ELR (cell line): ENCODE measurements at places on chromosomes 11 and 22.

DNA sequence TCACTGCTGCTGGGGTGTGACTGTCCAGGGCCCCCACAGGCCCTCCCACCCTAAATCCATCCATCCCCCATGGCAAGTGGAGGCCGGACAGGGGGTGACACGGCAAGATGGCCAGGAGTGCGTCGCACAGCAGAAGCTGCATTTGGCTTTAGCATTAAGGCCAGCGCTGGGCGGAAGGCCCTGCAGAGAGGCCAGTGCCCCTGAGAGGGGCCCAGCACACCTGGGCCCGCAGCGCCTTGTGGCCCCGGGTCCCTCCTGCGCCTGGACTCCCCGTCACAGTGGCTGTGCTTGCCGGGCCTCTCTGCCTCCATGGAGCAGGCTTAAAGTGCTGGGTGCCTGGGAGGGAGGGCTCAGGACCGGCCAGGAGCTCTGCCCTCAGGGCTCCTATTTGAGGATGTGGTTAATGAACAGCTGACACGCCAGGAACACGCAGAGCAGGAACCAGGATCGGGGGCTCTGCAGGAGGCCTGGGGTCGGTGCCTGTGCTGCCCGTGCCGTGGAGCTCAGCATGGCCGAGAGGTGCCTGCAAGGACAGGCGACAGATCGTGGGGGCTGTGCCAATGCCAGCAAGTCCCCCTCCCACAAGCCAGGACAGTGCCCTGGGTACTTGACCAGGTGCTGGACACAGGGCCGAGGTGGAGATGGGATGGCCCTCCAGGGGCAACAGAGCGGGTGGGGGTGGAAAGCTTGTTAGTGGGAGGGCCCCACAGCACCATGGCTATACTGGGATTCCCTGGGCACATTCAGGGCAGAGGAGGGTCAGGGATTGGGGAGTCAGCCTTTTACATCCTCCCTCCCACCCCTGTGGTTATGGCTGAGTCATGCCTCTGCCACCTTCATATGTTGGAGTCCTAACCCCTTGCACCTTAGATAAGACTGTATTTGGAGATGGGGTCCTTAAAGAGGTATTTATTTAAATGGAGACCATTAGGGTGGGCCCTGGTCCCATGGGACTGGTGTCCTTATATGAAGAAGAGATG lies 30.9 kb upstream of the CARS1 start:
- DNase-seq, result peak; percentile 75

DNA sequence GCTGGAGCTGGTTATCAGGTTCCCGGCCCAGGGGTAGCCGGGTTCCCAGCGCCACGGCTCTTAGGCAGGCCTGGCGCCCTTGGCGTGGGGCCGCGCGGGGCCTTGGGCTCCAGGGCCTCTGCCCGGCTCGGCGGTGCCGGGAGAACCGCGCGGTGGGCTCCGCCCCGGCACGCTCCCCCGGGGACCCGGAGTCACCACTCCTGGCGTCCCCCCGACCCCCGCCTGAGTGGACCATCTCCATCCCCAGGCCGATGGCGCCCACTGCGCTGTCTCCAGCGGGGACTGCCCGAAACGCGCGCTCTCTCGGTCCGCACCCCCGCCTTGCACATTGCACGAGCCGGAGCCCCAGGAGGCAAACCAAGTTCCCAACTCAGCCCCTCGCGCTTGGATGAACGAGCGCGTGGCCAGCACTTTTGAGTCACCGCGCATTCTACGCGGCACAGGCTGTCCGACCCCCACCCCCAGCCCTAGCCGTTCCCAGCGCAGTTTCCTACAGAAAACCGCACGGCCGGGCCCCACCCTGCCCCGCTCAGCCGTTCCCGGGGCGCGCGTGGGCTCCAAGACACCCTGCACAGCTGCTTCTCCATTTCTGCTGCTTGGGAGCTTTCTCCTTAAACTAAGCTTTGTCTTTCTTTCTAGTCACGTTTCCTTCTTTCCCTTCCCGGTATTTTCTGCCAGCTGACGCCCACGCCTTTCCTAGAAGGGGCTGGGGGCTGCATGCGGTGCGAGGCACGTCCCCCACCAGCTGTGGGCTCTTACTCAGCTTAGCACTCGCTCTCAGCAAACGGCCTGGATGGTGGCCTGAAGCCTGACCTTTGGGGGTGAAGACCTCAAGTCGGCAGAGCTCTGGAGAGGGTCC lies 650 bp upstream of the CHID1 start:
- peak; percentile 79 for DNase-seq

- DNase-seq, result no peak
These were observed 7.3 kb upstream of the SPINDOC start for GRCh38 chr11:63805844-63806415.

DNA sequence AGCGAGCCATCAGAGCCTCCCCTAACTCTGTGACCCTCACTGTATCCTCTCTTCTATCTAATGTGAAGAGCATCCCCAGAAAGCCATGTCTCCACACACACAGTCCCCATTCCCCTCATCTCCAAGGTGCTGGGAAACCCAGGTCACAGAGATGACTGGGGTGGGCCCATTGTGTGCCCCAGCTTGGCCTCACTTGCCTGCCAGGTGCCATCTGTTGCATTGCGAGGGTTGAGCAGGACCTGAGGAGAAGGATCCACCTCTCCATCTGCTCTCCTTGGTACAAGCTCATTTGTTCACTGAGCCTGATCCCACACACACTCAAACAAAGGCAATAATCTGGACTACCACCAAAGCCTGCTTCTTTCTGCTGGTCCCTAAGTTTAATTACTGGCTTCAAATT lies 118.8 kb downstream of the SPATA19 start:
- no peak for DNase-seq

DNA sequence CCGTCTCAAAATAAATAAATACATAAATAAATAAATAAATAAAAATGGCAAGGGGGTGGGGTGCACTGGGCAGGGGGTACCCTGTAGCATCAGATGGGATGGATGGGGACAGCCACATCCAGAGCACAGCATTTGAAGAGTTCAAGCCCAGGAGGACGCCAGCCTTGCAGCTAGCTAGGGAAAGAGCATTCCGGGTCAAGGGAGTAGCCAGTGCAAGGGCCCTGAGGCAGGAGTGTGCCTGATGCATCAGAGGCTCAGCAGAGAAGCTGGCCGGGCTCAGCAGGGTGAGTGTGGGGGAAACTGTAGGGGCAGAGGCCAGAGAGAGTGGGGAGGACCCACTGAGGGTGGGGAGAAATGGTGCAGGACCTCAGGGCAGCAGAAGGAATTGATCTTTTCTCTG lies 23.7 kb upstream of the CCND1 start:
- no peak for DNase-seq

- peak; percentile 55 for DNase-seq
These were observed 125.1 kb downstream of the TIMP3 start for GRCh38 chr22:32926600-32926999.

DNA sequence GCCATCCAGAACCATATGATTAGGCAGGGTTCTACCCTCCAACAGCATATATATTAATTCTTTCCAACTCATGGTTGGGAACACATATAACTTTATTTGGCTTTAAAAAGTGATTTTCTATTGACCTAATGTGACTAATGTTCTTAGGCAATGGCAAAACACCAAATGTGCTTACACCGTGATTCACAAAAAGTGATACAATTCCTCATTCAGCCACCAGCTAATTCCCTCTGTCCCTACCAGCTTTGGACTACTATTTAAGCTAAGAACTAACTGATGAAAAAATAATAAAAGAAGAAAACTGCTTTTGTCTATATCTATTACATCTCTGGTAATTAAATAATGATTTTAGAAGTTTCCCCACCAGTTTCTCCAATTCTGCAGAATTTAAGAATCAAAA lies 4.7 kb downstream of the CTSC start:
- peak; percentile 27 for DNase-seq

DNA sequence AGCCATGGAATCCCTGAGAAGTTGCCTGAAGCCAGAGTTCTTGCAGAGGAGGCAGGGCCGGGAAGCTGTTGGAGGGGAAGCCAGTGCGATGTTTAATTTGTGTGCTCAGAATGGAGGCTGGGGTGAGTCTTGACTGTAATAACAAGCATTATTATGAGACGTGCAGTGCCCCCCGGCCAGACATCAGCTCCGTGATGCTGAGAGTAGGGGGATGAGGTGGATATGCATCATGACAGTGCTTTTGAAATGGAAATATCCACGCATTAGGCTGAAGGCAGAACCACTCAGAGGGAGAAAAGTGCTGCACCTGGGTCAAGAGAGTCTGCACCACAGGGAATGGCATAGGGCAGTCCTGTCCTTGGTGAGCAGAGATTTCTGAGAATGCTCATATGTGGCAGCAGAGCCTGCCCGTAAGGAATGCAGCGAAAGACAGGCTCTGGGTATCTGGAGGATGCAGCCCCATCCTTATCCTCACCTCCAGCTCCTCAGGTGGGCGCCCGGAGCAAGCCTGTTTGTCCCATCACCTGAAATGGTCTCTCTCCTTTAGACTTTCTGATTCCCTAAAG lies 37.6 kb upstream of the SEZ6L start:
- no peak for DNase-seq

DNA sequence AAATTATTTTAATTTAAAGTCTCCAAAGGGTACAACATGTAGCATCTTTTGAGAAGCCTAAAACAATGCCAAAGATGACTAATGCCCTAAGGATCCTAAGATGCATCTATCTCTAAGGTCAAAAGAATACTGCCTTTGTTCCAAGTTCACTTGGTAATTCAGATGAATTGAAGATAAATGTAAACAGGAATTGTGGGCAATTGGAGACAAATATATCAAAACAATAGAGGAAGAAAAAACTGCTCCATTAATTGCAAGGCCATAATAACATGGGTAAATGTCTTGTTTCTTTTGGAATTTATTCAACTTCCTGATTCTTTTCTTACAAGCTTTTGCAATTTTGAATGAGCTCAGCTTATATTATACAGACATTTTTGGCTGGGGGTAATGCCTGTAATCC lies 338.6 kb downstream of the TTC28 start:
- peak; percentile 61 for DNase-seq

DNA sequence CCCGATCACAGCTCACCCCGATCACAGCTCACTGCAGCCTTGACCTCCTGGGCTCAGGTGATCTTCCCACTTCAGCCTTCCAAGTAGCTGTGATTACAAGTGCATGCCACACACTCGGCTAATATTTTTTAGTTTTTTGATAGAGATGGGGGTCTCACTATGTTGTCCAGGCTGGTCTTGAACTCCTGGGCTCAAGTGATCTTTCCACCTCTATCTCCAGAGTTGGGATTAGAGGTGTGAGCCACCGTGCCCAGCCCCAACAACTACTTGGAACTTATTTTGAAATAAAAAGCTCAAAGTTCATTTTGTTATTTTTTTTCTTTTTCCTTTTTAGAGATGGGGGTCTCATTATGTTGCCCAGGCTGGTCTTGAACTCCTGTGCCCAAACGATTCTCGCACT lies 27.8 kb upstream of the SLC25A1 start:
- no peak for DNase-seq

- no peak for DNase-seq
These were observed 18.9 kb downstream of the COPB1 start for GRCh38 chr11:14480716-14481115.

GRCh38 chr11:131739243-131739882 lies 368.9 kb downstream of the NTM start:
- no peak for DNase-seq

- no peak for DNase-seq
These were observed 9.2 kb upstream of the MICALL1 start for GRCh38 chr22:37896939-37897338.

GRCh38 chr11:115164774-115165173 lies 339.4 kb downstream of the CADM1 start:
- no peak for DNase-seq

GRCh38 chr22:45738206-45738605 lies 66.6 kb downstream of the ATXN10 start:
- DNase-seq, result peak; percentile 52

DNA sequence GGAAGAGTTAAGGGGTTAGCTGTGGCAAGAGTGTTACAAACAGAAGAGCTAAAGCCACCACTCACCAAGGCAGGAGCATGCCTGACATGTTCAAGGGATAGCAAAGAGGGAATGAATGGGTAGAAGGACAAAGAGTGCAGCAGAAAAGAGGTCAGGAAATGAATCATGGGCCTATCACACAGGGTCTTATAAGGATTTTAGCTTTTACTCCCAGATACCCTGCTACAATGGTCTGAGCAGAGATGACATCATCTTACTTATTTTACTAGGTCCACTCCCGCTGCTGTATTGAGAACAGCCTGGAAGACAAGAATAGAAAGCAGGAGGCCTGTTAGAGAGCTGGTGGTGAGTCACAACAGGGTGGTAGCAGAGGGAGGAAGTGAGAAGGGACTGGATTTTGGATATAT lies 9.8 kb downstream of the TRAF6 start:
- peak; percentile 96 for DNase-seq

DNA sequence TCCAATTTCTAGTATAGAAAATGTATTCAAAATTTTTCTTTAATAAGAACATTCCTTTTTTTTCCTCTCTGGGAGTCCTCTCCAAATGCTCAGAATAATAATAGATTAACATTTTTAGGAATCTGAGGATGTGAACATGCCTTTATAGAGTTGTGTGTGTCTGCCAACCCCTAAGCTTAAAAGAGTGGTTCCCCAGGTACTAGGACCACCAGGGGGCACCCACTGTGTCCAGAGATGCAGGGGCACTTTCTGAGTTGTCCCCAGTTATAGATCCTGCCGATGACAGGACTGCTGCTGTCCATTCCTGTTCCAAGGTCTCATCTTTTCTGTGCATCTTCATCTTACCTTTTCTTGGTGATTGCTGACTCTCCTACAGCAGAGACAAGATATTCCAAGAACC lies 27.0 kb upstream of the MICAL2 start:
- no peak for DNase-seq

DNA sequence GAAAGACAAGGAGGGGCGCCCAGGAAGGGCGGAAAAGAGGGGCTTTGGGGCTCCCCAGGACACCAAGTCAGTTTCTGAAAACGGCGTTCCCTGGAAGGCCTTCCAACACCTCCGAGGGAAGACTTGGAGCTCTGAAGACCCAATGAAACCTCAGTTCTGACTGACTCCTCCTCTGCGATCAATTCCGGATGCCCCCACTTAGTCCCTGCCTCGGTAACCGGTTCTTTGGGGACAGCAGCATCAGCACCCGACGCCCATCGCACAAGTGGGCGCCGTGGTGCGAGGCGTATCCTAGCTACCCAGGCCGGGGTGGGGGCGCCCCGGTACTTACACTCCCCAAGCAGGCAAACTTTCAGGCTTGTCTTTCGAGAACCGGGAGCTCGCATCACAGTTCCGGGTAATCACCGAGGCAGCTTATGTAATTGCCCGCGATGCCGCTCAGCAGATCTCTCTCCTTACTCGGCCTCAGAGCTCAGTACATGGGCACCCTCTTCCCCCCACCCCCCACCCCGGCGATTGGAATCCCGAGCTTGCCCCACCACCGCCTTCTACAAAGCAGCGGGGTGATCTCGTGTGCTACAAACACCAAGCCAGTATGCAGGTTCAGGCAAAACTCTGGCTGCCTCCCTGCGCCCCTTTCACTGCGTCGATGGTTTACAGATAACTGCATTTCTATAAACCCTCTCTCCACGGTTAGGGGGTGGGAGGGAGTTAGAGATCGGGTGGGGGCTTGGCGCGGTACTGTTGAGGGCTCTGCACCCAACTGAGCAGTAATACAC lies 2.0 kb downstream of the TENM4 start:
- DNase-seq, result peak; percentile 35
